ENCODE measurements at places on chromosomes 2 and 18.
A peak's percentile ranks its signal among the peaks of the same experiment; 100 is the strongest.

- DNase-seq = no peak
Measured at GRCh38 chr18:10354241-10354811, 100.1 kb upstream of the APCDD1 start.

GRCh38 chr2:241417626-241418025 is 61.5 kb downstream of the FARP2 start:
- peak; percentile 81 for DNase-seq

- DNase-seq = no peak
Measured at GRCh38 chr2:59910166-59910565, 643.3 kb downstream of the BCL11A start.

DNA sequence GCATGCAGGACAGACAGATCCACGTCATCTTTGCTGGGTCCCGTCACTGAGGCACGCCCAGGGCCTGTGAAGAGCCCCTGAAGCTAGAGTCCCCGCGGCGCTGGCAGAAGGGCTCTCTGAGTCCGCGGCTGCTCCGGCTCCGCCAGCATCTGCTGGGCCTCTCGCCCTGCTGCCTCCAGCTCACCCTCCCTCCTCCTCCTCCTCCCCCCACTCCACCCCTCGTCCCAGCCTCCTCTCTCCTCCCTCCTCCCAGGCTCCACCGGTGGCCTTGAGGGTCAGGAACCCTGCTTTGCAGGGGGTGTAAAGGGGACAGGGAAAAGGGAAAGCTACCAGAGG is at the start of gene TNS1:
Gene TNS1 (minus strand): TSS at position 151 of the 336 bp plus-strand sequence. CDS start 123 bp downstream, at position 28.
- DNase-seq = no peak

- no peak for DNase-seq
Measured at GRCh38 chr2:111705711-111706336, 178.2 kb downstream of the ANAPC1 start.

DNA sequence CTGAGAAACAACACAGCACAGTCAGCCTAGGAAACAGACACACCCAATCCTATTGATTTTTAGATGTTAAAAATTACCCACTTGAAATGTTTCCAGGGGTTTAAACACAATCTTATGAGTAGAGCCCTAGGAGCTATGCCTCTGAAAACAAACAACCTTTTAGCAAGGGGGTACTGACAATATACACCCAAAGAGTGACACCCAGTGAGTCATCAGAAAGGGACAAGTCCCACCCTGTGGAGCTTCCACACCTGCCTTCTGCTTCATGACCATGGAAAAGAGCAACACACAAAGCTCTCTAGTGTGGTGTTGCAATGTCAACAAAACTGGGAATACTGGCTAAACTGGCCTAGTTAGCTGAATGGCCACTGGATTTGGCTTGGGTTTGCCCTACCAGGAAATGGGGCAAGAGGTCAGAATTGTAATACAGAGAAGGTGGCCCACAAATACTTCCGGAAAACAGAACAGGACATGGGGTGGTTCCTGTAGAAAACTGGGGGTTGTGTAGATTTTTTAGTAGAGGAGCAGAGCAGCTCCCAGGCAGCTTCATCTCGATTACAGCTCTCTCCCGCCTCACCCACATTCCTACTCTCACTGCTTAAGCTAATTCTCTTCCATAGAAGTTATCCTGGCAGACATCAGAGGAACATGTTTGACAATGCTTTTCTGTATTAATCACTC is 98.2 kb downstream of the GAREM1 start:
- peak; percentile 90 for DNase-seq

GRCh38 chr2:68742626-68743415 is 8.2 kb downstream of the ARHGAP25 start:
- DNase-seq = no peak

Data from NCI-H2029 (cell line).